GOT3 (cell line): ENCODE measurements at places on chromosomes 13 and 19.

DNA sequence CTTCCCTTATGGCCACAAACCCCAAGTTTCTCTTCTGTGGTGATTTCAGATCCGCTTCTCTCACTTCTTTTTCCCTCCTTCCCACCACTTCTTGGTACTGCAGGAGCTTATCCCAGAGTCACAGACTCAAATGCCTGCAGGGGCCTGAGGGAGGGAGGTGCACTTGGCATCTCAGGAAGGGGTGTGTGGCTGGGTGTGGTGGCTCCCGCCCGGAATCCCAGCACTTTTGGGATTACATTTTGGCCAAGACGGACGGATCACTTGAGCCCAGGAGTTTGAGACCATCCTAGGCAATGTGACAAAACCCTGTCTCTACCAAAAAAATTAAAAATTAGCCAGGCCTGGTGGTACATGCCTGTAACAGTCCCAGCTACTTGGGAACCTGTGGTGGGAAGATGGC, 5.6 kb downstream of the USF2 start:
- DNase-seq = no peak

DNA sequence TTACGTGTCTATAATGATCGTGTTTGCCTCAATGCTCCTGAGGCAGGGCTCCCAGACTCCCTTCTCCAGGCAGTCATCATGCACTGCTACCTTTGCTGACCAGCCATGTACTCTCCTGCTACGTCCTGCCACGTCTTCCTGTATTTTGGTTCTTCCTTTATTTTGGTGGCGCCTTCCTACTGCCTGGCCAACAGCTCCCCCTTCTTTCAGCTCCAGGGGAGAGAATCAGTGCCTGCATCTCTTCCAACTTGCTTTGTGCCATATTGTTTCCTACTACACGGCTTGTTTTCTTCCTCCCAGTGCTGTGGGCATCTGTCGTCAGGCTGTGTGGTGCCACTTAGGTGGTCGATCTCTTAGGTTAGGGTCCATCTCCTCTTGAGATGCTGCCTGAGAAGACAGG, 96.2 kb downstream of the FGF9 start:
- no peak for DNase-seq

DNA sequence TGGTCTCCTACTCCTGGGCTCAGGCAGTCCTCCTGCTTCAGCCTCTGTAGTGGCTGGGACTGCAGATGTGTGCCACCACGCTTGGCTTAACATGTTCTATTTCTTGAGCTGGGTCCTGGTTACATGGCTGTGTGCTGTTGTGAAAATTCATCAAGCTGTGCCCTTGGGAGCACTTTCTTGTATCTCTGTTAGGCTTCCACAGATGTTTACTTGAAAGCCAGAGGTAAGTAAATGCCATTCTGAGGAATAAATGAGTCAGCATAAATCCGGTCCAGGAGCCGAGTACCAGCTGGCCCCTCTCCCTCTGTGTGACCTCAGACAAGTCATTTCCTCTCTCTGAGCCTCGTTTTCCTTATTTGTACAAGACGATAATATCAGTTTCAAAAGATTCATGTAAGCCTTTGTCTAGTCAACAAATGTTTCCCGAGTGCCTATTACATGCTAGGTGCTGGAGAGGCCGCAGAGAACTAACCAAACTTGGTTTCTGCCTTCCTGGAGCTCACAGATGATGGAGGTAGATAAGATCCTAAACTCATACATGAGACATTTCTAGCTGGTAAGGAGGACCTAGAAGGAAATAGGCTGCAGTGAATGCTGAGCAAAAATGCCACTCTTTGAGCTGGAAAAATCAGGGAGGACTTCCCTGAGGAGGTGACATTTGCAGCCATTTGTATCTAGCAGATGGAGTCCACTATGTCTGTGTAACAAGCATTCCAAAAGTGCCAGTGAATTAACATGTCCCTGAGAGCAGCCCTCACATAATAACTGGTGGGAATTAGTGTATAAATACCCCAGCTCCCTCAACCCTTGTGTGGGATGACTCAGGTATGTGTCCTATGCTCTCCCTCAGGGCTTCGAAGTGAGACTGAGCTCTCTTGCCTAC, 2.7 kb upstream of the RASAL3 start:
- no peak for DNase-seq

DNA sequence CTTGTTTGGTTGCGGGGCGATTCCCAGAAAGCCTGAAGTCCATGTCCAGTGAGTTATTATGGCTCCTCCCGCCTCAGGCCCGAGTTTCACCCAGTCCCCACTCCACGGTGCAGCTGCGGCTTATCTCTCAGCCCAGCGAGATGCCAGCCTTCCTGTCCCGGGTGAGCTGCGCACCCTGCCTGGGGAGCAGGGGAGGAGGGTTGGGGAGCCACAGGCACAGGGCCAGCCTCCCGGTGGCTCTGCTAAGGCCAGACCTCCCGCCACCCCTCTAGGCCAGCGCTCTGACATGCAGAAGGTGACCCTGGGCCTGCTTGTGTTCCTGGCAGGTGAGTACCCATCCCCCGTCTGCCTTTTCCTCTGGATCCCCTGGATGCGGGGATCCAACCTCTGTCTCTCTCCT, 3.5 kb downstream of the FXYD3 start:
- no peak for DNase-seq

- DNase-seq = no peak
Measured at GRCh38 chr19:10543059-10543419, 665 bp upstream of the ATG4D start.

DNA sequence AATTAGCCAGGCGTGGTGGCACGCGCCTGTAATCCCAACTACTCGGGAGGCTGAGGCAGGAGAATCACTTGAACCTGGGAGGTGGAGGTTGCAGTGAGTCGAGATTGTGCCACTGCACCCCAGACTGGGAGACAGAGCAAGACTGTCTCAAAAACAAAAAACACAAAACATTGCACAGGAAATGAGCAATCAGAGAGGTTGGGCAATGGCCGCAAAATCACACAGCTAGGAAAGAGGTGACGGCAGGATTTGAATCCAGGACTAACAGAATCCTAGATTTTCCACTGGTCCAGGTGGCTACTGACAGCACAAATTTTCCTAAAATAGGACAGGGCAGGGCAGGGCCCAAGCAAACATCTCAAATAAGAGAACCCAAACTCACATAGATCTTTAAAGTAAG, 23.3 kb downstream of the PTPRS start:
- DNase-seq = no peak
